ENCODE measurements at places on chromosomes 2 and 18. TPM values are rescaled to one million over a fixed set of nuclear protein-coding genes. Genes with fewer than 3 reads are reported as not detected.

DNA sequence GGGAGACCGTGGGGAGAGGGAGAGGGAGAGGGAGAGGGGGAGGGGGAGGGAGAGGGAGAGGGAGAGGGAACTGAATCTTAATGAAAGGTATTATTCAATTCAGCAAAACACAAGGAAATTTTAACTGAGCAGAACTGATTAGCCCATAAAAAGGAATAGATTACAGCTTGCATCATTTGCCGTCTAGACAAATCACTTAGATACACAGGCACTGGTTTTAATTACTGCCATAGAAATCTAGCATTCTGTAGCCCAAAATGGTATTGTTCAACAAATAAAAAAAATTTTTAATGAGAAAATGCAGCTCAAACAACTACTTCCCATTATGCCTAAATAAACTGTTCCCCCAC, 7.9 kb upstream of the KCNF1 start:
- no peak for DNase-seq

Gene RESP18
- total RNA-seq, result not detected

Gene RNF152
- 0.56 TPM for total RNA-seq

GRCh38 chr18:10405014-10405493, 49.4 kb upstream of the APCDD1 start:
- no peak for DNase-seq

DNA sequence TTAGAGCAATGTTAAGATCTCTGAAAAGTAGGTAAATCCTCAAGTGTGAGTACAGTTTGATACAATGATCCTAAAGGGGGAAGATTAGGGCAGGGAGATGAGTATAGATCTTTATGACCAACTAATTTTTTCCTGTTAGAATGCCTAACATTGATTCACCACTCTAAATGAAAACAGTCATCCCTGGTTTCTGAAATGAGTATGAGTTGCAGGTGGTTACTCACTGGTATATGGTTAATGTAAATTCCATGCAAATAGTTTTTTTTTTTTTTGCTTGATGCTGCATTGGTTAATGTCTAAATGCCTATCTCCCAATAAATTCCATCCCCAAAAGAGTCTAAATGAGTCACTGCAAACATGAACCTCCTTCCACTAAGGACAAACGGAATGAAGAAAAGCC, 55.0 kb upstream of the SERPINB2 start:
- DNase-seq, result no peak

Gene RAPH1
- total RNA-seq, result 4.6 TPM

- DNase-seq, result no peak
Measured at GRCh38 chr2:135159191-135159590, 107.1 kb downstream of the RAB3GAP1 start.

DNA sequence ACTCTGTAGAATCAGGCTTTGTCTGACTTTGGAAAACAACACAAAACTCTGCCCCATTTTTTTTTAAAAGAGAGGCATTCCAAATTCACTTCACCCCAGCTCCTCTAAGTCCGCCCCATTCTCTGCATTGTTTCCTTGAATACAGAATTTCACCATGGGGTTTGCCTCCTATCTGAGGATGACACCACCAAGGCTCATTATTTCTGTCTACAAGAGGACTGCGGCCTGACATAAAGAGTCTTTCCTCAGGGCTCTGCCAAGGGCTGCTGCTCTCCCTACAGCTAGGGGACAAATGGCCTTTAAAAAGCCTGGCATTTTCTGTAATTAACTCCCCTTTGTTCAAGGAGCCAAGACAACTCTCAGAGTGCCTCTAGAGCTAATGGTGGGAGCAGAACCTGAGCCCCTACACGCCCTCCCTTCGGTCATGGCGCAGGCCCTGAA, 4.6 kb downstream of the CHST10 start:
- no peak for DNase-seq

Gene FAM237A
- not detected for total RNA-seq

DNA sequence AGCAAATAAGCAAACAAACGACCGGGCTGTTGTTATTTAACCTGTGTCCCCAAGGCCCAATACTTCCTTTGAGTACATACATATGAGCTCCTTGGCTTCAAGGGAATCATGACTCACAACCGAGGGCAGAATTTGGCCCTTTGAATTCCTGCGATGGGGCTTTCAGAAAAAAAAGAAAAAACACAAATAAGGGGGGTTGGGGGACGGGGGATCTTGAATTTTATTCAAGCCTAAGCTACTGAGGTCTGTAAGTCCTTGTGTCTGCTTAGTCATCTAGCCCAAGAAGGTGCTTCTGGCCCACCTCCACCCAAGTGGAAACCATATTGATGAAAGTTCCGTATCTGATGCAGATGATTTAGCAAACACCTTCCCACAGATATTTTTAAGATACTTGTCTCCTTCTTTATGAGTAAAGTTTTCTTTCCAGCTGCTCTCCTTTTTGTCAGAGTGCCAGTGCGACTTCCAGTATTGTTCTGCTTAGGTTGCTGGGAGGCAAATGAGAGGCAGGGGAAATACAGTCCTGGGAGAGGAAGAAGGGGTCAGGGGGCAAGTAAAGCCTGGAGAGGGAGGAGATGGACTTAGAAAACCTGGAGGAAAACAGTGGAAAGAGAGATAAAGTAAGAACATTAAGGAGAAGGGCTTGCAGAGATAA, 169.6 kb downstream of the ZEB2 start:
- no peak for DNase-seq

DNA sequence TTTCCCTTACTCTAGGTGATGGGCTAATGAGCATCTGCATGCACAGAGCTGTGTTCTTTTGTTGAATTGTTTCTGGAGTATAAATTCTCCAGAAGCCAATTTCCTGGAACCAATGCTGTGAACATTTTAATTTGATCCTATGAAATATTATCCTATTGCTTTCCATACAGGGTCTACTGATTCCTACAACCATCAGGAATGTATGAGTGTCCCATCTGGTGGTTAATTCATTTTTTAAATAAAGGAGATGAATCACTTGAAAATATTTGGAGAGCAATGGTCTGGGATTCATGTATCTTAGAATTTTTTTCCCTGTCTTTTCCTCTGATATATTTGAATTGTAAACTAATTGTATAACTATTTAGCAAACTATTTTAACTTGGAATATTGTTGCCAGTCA, 14.0 kb downstream of the KIF5C start:
- no peak for DNase-seq

DNA sequence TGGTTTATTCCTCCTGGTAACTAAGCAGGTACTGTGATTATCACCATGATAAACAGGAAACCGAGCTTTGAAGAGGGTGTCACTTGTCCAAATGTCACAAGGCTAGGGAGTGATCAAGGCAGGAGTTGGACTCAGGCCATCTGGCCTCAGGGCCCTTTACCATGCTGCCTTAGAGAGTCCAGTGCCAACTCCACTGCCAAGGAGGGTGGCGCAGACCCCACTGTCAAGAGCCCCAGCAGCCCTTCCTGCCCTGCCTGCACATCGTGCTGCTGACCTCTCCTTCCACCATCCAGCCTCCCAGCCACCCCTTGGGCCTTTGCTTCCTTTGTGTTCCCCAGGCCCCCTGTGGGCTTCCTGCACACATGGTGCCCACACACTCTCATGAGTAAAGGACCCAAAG, 48.3 kb downstream of the TNS1 start:
- no peak for DNase-seq

DNA sequence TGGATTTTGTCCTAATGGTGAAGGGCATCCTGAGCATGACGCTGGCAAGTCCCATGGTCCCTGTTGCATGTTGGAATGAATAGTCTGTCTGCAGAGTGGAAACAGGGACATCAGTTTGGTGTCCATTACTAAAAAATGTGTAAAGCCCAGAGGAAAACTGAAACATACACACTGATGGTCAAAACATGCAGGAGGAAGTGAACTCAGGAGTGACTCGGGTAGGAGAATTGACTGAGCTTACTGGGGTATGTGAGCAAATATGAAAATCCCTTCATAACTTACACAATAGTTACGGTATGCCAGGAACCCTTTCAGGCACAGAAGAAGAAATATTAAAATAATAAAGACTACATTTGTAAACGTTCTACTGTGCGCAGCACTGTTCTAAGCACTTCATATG, 5.6 kb upstream of the SOX11 start:
- DNase-seq, result no peak

DNA sequence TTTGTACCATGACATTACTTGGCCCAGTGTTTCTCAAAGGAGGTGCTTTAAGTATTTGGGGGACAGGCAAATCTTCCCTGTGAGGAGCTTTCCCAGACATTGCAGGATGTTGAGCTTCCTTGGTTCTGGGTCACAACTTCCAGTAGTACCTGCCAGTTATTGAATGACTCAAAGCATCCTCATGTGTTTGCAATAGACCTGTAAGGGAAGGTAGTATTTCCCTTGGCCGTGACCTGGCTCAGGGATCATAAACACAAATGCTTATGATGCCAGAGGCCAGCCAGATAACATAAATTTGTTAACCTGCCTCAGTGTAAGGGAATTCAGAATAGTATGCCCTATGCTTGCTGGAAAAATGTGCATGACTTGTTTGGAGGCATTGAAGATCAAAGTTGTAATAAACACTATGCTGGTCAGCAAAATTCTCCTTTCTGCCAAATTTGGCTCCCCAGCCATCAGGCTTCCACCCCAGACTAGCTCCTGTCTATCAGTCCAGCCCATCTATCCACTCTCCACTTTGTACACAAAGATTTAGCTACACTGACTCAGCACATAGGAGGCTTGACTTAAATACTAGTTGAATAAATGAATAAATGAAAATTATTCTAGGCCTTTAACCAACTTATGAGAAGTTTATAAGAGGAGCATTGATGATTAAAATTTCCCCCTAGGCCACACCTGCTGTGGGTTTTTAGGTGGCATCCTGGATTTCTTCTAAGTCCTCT, 102.0 kb upstream of the EFEMP1 start:
- DNase-seq, result no peak

DNA sequence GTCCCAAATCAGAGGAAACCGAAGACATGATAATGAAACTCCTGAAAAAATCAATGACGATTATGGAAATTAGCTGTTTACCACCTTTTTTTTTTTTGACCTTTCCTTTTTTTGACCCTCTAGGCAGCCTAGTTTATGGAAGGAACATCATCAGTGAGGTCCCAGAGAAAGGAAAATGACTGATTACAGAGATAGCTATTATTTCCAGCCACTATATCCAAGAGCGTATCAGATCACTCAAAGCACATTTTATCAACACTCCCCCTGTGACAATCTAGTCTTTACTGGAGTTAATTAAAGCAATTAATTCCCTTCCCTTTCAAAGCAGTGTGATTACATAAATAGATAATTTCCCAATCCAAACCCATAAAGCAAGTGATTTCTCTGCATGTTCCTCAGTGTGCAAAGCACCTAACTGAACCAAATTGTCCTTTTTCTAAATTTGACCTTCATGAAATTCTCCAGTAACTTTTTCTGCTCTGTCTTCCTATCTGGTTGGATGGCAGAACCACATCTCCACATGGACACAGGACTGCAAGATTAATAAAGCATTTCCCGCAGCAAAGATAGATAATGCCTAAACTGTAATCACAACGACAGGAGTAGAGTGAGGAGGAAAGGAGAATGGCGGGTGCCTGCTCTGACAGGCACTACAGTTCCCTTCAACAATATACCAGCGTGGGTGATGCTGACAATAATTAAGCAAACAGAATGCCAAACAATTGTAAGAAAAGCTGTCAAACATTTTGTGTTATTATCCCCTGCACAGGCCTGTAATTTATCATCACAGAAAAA, 194.4 kb downstream of the SLC8A1 start:
- DNase-seq, result no peak

Gene ATG4B
- total RNA-seq, result 126 TPM

- no peak for DNase-seq
Measured at GRCh38 chr2:204180649-204181048, 244.1 kb downstream of the ICOS start.

- no peak for DNase-seq
Measured at GRCh38 chr18:8982416-8983183, 119.9 kb upstream of the NDUFV2 start.

Gene NCK2
- 79.9 TPM for total RNA-seq

DNA sequence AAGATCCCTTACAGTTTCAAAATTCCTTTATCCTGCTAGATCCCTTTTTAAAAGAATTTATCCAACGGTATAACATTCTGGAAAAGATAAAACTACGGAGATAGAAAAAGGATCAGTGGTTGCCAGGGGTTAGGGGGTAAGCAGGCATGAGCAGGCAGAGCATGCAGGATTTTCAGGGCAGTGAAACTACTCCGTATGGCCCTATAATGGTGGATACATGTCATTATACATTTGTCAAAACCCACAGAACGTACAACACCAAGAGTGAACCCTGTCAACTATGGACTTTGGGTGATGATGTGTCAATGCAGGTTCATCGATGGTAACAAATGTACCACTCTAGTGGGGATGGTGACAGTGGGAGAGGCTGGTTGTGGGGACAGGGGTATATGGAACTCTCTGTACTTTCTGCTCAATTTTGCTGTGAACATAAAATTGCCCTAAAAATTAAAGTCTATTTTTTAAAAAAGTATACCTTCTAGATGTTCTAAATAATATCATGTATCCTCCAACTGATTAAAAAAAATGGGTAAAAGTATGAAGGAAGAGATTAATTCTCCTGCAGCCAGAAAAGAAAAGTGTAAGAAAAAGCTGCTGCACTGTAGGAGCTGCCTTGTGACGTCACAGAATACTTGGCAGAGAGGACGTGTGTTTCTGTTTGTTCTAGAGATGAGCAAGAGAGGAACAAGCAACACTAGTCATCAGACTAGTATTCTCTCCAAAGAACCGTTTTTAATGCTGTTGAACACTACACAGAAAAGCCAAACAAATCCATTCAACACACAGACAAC, 23.6 kb downstream of the ANKRD44 start:
- peak; percentile 49 for DNase-seq

DNA sequence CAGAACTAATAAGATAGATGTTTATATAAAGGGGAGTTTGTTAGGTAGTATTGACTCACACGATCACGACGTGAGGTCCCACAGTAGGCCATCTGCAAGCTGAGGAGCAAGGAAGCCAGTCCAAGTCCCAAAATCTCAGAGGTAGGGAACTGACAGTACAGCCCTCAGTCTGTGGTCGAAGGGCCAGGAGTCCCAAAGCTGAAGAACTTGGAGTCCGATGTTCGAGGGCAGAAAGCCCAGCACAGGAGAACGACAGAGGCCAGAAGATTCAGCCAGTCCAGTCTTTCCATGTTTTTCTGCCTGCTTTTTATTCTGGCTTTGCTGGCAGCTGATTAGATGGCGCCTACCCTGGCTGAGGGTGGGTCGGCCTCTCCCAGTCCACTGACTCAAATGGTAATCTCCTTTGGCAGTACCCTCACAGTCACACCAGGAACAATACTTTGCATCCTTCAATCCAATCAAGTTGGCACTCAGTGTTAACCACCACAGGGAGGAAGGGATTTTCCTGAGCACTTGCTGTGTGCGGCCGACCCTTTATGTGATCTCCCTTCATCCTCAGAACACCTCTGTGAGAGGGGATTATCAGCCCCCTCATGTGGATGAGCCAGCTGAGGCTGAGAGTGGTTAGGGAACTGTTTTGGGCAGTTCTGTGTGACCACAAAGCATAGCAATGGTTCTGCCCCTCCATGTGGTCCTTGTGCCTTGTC, 78.3 kb downstream of the RNF144A start:
- DNase-seq, result no peak

Gene LNPK
- 35.2 TPM for total RNA-seq

Gene ZNF396
- total RNA-seq, result 0.60 TPM

Gene PAPOLG
- 22.2 TPM for total RNA-seq
